ENCODE measurements at places on chromosomes 2 and 18.

GRCh38 chr2:202941771-202942170 lies 29.7 kb downstream of the CARF start:
- DNase-seq, result no peak

- DNase-seq, result no peak
Measured at GRCh38 chr2:191866675-191867506, 20.0 kb upstream of the CAVIN2 start.

GRCh38 chr2:168465594-168465993 lies 9.5 kb downstream of the CERS6 start:
- DNase-seq, result no peak

DNA sequence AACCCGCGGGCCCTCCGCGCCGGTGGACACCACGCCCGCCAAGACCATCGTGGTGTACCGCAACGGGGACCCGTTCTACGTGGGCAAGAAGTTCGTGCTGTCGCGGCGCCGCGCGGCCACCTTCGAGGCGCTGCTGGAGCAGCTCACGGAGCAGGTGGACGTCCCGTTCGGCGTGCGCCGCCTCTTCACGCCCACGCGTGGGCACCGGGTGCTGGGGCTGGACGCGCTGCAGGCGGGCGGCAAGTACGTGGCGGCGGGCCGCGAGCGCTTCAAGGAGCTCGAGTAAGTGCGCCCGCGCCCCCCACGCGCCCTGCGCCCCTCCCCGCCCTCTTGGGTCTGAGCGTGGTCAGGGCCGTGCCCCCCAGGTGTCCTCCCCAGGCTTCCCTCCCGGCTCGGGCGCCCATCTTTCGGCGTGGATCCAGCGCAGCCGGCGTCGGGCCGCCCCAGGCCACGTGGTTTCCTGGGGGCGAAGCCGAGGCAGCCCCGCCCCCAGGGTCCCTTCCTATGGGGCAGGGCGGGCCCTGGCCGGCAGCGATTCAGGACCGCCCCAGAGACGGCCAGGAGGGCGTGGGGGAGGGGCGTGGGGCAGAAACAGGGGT lies 481 bp downstream of the DCDC2C start:
- DNase-seq, result no peak

- DNase-seq, result no peak
Measured at GRCh38 chr2:8437949-8438400, 243.9 kb upstream of the ID2 start.

GRCh38 chr2:220077488-220077887 lies 450.1 kb downstream of the SLC4A3 start:
- DNase-seq, result no peak

DNA sequence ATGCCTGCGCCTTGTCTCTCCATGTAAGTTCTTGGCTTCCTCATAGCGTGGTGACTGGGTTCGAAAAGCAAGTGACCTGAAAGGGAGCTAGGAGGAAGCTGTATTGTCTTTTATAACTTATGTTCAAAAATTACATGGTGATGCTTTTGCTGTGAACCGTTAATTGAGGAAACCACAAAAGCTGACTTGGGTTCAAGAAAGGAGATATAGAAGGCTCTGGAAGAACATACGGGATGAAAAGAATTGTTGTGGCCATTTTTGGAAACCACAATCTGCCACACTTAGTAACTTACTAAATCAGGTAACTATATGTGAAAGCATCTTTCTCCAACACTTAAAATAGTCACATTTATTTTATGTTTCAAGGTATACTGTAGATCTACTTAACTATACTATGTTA lies 177.0 kb upstream of the RBMS1 start:
- no peak for DNase-seq

GRCh38 chr2:197804758-197805714 lies 643 bp downstream of the PLCL1 start:
- DNase-seq, result peak; percentile 47

GRCh38 chr18:37242091-37242490 lies 323.5 kb downstream of the CELF4 start:
- DNase-seq, result no peak

DNA sequence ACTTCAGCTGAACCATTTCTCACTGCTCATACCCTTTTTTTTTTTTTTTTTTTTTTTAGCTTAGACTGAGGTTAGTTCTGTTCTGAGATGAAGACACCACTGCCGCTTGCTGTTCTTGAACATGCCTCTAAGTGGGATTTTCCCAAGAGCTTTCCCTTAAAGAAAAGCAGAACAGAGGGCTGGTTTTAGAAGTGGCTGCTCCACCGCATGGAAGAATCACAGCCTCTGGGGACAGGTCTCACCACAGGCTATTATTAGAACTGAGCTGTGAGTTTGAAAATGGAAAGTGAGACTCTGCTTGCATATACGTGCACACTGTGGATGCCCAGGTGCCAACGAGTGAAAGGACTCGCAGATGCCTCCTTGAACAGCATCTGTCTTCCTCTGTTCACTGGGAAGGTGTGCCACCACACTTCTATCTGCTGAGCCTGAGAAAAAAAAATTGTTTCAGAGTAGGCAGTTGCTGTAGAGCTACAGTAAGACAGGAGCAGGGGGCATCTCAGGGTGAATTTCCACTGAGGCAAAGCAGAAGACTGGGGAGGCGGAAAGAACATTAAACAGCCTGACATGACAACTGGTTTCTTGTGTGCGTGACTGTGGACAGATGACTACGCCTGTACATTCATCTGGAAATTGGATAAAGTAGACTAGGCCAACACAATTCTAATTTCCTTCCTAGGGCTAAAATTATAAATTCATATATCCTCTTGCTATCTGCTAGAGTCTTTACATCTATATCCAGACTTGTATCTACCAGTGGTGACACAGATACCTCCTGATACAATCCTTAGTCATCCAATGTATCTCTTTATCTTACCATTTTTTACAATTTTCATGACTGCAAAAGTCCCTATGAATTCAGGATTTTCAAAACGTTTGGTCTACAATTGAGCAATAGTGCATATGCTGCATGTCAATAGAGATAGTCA lies 1045.7 kb upstream of the CELF4 start:
- peak; percentile 11 for DNase-seq

Data from GM13977 (cell line).